ENCODE measurements at places on chromosomes 3 and 15.

DNA sequence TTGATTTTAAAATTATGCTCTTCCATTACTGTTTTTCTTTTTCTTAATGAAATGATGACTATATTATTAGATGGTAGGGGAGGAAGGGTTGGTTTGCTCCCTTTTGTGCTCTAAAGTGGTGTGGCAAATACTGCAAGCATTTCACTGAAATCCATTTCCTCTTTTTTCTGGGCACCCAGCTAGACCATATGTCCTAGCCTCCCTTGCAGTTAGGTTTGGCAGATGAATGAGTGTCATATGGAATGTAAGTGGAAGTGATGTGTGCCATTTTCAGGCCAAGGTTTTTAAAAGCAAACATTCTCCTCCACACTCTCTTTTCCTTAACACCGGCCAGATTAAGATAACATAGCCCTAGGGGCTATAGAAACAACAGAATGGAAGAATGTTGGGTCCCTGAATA lies 363.0 kb downstream of the FGF12 start:
- no peak for DNase-seq

GRCh38 chr15:65303687-65304380 lies 643 bp upstream of the RNU5B-1 start:
- DNase-seq, result no peak

- DNase-seq, result no peak
These were observed 60.7 kb downstream of the AGTR1 start for GRCh38 chr3:148758303-148758884.

GRCh38 chr3:8727605-8728512 lies 5.7 kb upstream of the CAV3 start:
- DNase-seq, result no peak

DNA sequence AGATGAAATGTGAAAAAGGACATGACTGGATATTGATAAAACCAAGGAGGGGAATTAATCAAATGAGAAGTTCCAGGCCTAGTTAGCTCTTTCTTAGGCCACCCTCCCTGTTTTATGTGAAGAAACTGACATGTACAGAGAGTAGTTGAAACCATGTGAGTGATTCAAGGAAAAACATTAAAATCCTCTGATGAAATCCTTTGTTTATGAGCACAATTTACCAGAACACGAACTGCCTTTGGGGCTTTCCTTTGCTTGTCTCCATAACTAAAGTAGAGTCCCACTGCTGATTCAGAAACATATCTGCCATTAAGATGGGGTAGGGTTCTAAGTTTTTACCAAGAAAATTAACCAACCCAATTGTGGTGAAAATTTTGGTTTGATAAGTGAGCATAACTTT lies 558.3 kb downstream of the NR2F2 start:
- no peak for DNase-seq

DNA sequence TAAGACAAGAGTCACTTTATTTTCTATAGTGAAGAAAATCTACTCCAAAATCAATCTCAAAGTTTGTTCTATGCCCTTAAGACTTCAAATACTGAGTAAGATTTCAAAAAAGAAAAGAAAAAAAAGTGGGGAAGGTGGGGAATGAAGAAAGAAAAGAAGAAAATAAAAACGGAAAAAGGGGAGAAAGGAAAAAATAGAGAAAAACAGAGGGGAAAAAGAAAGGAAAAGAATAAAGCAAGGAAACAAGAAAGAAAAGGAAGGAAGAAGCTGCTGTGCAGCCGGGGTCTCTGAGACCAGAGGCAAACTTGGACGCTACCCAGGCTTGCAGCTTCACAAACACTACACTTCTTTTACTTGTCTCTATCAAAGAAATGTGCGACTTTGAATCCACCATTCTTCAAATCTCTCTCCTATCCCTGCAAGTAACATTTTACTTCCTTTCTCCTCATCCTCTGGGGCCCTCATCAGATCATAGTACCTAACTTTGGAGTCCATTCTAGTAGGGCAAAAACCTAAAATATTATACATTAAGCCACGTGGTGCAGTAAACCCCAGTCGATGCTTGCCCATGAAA lies 279.8 kb downstream of the FOXP1 start:
- DNase-seq, result no peak

DNA sequence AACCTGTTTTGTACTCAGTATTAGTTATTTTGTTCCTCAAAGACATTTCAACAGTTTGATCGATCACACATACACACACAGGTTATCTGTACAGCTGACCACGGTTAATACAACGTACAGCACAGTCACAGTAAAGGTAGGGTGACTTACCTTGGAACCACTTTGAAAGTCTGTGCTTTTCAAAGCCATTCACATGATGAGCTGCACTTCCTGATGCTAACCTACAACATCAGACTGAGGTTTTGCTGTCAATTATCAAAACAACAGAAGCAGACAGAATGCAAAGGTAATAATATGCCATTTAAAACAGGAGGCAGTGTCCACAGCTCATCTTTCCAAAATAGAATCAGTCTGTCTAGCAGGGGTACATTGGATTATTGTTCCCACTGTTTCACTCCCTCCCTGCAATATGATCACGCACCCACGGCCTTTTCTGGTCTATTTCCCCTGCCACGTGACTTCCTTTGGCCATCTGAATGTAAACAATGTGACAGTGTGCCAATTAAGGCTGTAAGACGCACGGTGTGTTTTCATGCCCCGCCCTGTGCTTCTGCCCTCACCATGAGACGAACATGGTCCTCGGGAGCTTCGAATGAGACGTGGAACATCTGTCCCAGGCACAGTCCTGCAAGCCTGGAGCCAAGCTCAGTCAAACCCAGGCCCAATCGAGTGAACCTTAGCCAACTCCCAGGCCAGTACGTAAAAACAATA lies 102.4 kb downstream of the FMN1 start:
- DNase-seq, result no peak

- DNase-seq, result no peak
These were observed 50.4 kb upstream of the TBC1D21 start for GRCh38 chr15:73822998-73823397.

- DNase-seq, result peak; percentile 70
These were observed 78.8 kb downstream of the CMSS1 start for GRCh38 chr3:99896482-99896881.

GRCh38 chr15:38421069-38421690 lies 32.7 kb upstream of the FAM98B start:
- DNase-seq, result no peak

DNA sequence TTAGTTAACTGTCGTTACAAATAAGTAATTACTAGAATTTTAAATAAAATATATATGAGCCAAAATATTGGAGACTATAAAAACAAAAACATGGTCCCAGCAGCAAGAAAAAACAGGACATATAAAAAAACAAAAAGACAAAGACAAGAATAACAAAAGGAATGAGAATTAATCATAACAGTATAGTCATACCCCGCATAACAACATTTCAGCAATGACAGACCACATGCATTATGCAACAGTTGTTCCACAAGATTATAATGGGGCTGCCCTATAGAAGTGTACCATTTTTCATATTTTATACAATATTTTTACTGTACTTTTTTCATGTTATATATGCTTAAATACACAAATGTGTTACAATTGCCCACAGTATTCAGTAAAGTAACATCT lies 5.6 kb downstream of the HLTF start:
- DNase-seq, result no peak

DNA sequence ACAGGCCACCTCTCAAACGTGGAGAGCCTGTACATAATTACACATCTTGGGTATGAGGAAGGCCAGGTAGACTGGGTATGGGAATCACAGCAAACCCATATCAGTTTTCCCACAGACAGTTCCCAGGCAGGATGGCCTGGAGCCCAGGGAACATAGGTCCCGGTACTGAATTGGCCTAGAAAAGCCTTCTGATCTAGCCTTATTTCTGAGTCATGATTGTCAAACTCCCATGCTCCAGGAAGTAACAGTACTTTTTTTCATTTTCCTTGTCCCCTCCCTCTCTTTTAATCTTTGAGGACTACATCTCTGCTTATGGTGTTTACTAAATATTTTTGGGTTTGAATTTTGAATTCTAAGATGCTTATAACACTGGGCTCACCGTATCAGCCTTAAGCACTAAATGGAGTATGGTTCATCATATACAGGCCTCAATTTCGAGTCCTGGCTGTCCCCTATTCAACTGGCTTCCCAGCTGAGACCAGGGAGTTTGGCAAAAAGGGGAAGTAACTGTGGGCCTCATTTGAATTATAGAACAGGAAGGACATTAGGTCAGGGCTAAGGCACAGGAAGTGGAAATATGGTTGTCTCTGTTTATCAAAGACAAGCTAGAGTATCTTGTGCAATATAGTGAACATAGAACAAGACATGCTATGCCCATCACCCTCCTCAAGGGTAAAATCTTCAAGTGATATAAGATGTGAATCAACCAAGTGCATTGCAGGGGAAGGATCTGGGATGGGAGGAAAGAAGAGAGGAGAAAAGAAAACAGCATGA lies 494.6 kb downstream of the NTRK3 start:
- no peak for DNase-seq

GRCh38 chr15:82074610-82075009 lies 28.8 kb upstream of the MEX3B start:
- no peak for DNase-seq

DNA sequence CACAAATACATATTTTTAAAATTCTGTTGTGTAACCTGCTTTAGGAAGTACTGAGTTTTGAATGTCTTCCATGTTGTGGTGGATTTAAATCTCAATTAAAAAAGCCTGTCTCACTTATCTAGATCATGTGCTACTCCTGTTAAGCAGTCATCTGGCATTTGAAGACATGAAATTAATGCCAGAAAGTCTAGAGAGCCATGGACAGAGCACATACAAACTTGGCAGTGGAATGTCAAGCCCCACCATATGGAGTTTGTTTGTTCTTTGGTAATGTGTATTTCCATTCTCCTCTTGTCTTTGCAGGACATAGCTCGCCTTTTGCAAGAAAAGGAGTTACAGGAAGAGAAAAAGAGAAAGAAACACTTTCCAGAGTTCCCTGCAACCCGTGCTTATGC lies 39.3 kb upstream of the UTS2B start:
- no peak for DNase-seq

DNA sequence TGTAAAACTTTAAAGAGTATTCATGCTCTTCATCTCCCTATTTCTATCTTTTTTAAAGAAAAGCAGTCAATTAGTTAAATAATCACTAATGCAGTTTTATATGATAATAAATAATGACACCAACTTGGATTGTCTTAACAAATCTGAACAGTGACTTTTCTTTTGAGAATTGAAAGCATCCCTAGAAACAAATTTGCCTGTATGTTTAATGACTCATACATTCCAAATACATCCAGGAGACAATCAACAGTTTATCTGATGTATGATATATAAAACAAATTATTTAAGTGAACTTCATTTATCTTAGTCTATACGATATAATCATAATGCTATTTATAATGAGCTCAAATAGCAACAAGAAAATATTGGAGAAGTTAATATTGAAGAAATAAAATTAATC lies 78.0 kb downstream of the ALCAM start:
- DNase-seq, result no peak

DNA sequence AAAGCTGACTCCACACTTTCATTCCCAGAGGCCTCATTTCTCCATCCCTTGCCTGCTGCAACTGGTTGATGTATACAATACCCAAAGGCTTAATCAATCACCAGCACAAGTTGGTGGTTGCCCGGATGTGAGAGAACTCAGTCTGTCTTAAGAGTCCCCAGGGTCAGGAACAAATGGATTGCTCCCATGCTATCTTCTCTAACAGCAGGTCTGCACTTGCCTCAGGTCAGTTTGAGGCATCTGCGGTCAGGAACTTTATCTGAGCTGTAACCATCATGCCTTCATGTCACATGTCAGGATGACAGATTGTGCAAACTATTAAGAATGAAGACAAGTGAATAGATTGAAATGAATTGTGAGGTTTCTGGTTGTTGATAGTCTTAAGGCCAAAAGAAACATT lies 56.1 kb downstream of the BFSP2 start:
- DNase-seq, result no peak

- DNase-seq, result no peak
These were observed 502.9 kb downstream of the PDCD6IP start for GRCh38 chr3:34301313-34301712.

DNA sequence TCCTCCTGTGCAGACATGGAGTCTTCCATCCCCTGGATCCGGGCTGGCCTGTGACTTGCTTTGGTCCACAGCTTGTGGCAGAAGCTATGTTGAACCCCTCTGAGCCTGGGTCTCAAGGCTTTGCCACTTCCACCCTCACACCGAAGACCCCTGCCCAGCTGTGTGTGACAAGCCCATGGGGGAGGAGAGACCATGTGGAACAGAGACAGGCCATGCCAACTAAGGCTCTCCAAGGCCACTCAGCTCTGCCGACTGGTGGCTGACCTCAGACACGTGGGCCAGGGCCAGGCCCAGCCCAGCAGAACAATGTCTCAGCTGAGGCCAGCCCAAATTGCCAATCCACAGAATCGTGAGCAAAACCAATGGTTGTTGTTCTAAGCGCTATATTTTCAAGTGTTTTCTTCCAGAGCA lies 16.4 kb upstream of the CFAP100 start:
- no peak for DNase-seq

DNA sequence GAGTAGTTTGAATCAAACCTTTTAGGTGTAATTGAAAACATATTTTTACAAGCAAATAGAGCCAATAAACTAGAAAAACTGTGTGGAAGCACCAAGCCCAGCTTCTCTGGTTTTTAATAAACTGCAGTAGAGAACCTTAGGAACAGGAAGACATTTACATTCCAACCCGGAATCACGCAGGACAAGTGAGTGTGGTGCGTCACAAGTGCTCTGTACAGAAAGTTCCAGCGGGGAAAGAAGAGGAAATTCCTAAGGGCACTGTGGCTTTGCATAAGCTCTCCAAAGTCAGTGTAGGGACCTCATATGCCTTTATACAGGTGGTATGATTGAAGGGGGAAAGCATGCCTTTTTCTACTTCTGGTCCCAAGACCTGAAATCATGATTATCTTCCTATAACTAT lies 21.6 kb downstream of the COL8A1 start:
- no peak for DNase-seq

GRCh38 chr3:58215317-58216025 lies 4.7 kb upstream of the DNASE1L3 start:
- DNase-seq, result no peak

GRCh38 chr3:131401978-131402377 lies 20.4 kb downstream of the NUDT16 start:
- no peak for DNase-seq

- no peak for DNase-seq
These were observed 65.8 kb upstream of the LEKR1 start for GRCh38 chr3:156760333-156760732.

DNA sequence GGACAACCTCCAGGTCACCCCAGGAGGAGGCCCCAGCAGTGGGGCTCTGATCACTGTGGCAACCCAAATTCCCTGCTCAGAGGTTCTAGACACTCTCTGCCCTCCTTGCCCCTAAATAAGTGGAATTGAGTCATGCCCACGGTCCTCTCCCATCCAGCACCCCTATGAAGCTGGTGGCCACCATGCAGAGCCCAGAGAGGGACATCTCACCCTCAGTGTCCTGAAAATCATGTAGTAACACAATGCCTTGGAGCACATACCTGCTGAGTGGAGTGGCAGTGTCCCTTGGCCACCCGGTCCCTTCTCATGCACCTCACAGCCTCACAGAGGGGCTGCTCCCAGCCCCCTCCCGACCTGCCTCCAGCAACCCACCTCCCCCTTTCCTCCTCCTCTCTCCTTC lies 114.3 kb upstream of the MEF2A start:
- no peak for DNase-seq

GRCh38 chr3:168028086-168028485 lies 67.6 kb downstream of the GOLIM4 start:
- no peak for DNase-seq

Measured in NCI-H1436 (cell line).